Stimulated activated CD8-positive, alpha-beta memory T cell treated with anti-CD3 and anti-CD28 coated beads, Interleukin-15, amount 100 ng/mL, for 1 hour (primary cell): ENCODE measurements at places on chromosomes 5 and 9.

GRCh38 chr5:4005335-4005734, 409.7 kb downstream of the IRX1 start:
- no peak for DNase-seq

DNA sequence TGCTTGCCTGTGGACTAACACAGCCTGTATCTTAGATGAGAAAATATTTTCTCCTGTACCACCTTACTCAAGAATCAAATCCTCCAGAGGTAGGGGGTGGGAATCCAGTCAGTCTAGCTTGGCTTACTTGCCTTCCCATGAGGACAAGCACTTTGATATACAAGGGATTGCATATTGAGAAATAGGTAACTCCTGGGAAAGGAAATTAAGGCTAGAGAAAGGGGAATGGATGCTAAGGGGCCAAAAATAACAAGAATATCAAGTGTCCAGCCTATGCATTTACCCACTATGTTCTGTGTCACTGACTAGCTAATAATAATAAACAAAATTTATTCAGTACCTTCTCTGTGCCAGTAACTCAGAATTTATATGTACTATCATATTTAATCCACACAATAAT, 21.4 kb upstream of the SNX2 start:
- DNase-seq: no peak

- DNase-seq: no peak
Observed at GRCh38 chr9:113219186-113219936, 1.7 kb downstream of the FKBP15 start.

GRCh38 chr5:118776755-118777154, 211.6 kb downstream of the DTWD2 start:
- DNase-seq: no peak

DNA sequence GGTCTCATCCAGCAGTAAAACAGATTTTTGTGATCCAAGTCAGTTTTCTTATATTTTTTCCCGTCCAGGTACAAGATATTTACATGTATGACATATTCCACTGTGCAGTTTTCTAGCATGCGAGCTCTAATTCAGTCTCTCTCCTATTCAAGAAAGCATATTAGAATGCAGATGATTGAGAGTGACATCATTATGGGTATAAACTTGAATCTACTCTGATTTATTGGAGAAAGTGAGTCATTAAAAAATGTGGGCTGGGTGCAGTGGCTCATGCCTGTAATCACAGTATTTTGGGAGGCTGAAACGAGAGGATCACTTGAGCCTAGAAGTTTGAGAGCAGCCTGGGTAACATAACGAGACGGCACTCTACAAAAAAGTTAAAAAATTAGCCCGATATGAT, 6.2 kb downstream of the FER start:
- DNase-seq: no peak

GRCh38 chr5:178394074-178394473, 161.5 kb upstream of the PHYKPL start:
- no peak for DNase-seq

GRCh38 chr5:135332519-135333150, 66.4 kb downstream of the MACROH2A1 start:
- no peak for DNase-seq

DNA sequence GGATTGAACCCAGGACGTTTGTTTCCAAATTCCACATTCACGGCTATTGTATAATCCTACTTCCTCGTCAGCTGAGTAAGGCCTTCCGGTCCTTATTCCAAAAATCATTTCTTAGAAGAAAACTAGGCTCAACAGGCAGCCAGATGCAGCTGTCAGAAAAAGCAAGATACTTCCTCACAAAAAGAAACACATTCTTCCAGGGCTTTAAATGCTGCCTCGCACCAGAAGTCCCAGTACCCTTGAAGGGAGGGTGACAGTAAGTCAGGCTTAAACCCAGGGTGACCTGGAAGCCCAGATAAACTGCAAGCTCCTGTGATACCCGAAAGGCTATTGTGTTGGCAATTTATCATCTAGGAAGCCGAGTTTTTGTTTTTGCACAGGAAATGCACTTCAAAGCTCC, 414.0 kb downstream of the NFIB start:
- DNase-seq: no peak

DNA sequence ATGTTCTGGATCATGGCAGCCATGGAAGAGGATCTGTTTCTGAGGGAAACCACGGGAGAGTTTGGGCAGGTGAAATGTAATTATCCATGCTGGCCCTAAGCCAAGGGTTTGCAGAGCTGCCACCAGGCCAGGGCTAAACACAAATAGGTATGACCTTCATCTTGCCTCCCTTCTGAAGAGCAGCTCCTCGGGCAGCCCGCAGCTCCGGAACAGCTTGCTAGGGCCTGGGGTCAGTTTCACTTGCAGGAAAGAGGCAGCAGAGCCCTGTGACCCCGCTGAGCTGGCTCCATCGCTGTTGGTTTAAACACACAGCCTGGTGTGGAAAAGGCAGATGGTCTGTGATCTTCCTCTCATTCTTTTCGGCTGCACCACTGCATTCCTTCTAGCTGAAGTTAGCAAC, 141.4 kb downstream of the TMEM38B start:
- no peak for DNase-seq

GRCh38 chr5:157443041-157443549, 16.9 kb upstream of the NIPAL4 start:
- no peak for DNase-seq

DNA sequence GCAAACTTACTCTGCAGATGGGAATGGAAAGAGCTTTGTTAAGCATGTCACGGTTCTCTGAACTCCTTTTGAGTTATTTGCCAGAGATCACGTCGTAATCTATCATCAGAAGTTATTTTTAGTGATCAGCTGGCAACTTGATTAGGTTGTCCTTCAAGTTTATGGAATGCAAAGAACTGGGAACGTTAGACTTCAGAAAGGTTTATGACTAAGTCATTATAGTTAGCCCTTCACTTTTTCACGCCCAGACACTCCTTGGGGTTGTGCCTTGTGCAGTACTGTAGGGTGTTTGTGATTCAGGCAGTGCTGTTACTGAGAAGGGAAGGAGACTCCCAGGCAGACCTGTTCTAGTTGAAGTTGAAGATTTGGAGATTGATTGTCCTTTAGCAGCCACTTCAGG, 26.8 kb upstream of the PHF2 start:
- no peak for DNase-seq

- DNase-seq: no peak
Observed at GRCh38 chr5:128274441-128274840, 190.9 kb downstream of the SLC12A2 start.

DNA sequence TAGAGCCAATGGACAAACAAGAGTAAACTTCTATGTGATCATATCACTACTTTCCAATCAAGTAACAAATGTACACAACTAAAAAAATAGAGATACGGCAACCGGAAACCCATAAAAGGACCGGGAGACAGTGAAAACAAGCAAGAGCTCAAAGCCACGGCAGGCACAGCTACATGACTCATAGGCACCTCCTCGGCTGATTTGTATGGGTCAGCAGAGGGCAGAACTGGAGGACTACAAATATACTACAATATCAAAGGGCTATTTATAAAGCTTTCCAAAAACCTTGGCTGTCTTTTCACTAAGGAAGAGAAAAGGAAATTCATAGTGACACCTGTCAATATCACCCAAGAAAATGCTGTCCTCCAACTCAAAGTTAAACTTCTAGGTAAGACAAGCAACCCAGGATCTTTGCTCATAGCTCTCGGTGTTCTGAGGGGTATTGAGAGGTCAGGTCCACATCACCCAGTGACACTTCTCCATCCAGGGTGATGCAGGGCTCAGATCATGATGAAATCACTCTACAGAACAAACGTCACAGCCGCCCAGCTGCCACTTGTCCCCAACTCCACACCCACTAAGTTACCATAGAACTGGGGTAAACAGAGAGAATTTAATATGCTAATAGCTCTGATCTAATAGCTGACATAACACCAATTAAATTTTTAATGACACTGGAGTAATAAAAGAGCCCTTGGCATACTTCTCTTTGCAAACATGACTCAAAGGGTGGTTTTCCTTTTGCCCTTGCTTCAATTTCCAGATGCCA, 41.3 kb downstream of the PFDN1 start:
- no peak for DNase-seq

- DNase-seq: no peak
Observed at GRCh38 chr5:9477537-9477936, 68.3 kb downstream of the SEMA5A start.

DNA sequence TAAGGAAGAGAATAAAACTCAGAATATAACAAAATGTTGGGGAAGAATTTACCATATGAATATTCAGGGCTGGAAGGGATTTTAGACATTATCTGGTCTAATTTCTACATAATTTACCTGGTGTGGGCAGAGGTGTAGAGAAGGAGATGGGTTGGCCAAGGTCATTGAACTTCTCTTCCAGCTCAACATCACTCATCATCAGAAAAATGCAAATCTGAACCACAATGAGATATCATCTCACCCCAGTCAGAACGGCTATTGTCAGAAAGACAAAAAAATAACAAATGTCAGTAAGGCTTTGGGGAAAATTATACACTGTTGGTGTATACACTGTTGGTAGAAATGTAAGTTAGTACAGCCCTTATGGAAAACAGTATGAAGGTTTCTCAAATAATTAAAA, 121.7 kb downstream of the PTTG1 start:
- no peak for DNase-seq

DNA sequence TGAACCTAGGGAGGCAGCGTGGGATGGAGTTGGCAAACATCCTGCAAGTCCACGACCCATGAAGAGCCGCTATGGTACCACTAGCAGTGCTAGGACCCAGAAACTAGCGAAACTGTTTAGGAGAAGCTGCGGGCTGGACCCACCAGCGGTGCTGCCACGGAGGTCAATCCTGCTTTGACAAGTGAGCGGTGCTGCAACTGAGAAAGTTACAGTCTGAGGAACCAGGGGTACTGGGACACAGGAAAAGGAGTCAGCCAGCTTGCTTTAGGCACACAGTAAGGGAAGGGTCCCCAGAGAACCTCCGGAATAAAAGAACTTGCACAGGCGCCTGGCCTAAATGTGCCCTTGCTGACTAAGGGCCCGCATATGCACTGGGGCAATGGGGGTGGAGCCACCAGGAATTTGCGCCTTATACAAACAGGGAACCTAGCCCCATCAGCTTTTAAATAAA, 23.6 kb upstream of the ANXA2R start:
- no peak for DNase-seq

DNA sequence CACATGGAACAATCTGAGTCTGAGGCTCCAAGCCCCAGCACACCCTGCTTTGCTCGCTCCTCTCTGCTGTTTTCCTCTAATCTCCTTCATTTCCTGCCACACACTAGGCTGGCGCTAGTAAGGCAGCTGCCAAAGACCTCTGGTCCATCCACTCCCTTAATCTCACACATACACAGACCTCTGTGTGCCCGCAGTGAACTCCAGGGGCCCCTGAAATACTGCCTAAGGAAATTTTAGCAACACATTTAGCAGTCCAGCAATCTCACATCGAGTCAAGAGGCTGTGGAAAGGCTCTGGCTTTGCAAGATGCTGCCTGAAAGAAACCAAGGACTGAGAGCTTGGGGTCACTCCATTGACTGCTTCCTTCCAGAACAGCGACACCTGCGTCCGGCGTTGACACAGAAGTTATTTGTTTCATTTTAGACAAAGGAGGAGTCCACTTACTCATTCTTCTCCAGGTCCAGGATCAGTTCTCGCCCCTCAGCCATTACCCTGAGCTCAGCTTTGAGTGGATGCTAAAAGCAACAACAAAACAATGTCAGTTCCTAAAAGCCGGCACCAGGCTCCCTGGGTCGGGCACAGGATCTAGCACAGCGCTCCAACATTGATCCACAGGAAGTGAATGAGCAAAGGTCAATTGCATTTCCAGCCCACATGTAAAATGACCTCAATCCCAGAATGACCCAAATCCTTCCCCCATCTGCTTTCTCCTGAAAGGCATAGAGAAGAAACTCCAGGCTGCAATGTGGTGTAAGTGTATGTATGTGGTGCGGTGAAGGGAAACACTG, 11.5 kb downstream of the ADAM19 start:
- DNase-seq: no peak

GRCh38 chr9:18684593-18685317, 210.8 kb downstream of the ADAMTSL1 start:
- DNase-seq: no peak

- DNase-seq: no peak
Observed at GRCh38 chr9:117839862-117840261, 135.7 kb downstream of the TLR4 start.

- no peak for DNase-seq
Observed at GRCh38 chr5:120304663-120305062, 159.4 kb upstream of the PRR16 start.

- no peak for DNase-seq
Observed at GRCh38 chr5:170651604-170652277, 131.8 kb upstream of the GABRP start.

- no peak for DNase-seq
Observed at GRCh38 chr5:172322028-172322965, 38.7 kb upstream of the UBTD2 start.

- DNase-seq: no peak
Observed at GRCh38 chr9:18390393-18390792, 83.6 kb upstream of the ADAMTSL1 start.

DNA sequence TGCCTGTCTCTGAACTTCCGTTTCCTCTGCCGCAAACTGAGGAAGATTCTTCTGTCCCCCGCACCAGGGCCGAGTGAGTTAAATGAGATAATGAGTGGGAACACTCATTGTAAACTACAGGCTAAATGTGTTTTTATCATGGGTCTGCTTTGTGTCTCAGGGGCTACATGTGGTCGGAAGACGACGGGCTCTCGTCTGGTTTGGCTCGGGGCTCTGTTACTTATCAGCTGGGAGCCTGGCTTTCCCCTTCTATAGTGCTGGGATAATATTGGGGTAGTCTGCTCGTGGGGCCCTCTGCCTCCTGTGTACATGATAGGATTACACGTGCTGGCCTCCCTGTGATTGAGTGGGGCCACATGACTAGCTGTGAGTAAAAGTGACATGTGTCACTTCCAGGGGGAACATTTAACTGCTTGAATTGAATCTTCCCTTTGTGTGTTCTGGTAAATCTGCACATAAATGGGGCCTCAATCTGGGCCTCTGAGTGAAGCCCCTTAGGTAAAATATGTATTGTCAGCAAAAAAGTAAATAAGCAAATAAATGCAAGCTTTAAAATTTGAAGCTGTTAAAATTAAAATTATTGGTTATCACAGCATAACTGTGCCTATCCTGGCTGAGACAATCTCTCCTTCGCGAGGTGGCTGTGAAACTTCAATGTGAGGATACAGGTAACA, 86.9 kb upstream of the SH3PXD2B start:
- DNase-seq: no peak

- no peak for DNase-seq
Observed at GRCh38 chr5:67639313-67639712, 442.7 kb upstream of the CD180 start.

DNA sequence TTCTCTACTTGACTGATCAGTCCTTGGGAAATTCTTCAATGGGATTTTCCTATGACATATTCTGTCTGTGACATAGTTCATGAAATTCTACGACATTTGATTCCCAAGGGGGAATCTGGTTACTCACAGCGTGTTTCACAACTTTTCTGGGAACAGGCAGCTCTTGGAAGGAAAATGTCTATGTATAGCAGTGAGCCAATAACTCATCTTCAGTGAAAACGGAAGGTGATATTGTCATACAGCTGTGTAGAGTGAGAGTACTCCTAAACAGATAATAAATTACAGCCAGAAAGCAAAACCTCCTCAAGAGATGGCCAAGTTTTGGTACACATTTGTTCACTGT, 91.4 kb downstream of the C9orf152 start:
- no peak for DNase-seq
